ENCODE measurements at places on chromosomes 4 and X. TPM values are rescaled to one million over a fixed set of nuclear protein-coding genes. Genes with fewer than 3 reads are reported as not detected.

GRCh38 chrX:314781-315595, 3.6 kb downstream of the GTPBP6 start:
- no peak for DNase-seq

- peak; percentile 26 for DNase-seq
Observed at GRCh38 chr4:152458801-152459302, 77.0 kb downstream of the FBXW7 start.

Gene RBM41
- 12.8 TPM for total RNA-seq

DNA sequence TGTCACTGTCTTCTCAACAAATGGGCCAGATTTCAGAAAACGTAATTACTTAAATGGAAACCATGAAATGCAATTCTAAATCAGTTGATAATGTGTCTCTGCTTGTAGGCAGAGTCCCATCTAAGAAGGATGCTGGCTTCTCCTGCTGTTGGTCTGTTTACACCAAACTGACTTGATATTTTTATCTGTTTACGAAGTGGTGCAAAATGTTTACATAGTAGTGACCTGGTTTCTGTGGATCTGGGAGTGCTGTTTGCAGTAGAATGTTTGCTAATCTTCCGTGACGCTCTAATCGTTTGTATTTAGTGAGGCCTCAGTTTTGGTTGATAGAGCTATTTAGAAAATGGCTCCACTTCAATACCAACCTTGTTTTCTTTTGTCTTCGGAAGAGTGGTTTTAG, 213.5 kb downstream of the VEGFC start:
- no peak for DNase-seq

Gene RAB33A
- 21.2 TPM for total RNA-seq

GRCh38 chrX:10172877-10173276, 16.1 kb downstream of the CLCN4 start:
- DNase-seq, result no peak

Gene REELD1
- 0.08 TPM for total RNA-seq

DNA sequence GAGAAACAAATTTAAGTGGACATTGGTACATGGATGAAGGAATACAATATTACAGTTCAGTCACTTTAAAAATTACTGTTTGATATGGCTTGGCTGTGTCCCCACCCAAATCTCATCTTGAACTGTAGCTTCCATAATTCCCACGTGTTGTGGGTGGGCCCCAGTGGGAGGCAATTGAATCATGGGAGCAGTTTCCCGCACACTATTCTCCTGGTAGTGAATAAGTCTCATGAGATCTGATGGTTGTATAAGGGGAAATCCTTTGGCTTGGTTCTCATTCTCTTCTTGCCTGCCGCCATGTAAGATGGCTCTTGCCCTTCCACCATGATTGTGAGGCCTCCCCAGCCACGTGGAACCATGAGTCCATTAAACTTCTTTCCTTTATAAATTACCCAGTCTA, 804.2 kb upstream of the FRG1 start:
- no peak for DNase-seq

DNA sequence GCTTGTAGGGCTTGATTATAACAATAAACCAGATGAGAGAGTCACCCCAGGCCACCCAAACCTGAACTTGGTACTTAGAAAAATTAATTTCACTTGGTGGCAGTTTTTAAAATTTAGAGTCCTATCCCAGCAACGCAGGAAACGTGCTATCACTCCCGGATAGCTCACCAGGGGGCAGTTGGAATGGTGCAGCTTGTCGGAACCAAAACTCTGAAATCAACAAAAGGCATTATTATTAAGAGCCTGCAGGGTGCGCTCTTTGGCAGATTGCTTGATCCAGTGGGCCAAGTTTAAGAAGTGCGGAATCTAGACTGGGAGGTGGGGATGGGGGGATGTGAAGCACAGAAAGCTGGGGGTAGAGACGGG, 2.4 kb downstream of the FRAS1 start:
- DNase-seq, result peak; percentile 23

GRCh38 chrX:13638826-13639225, 14.1 kb upstream of the TCEANC start:
- no peak for DNase-seq

Gene MAGEA11
- total RNA-seq, result not detected

Gene NR0B1
- total RNA-seq, result not detected

DNA sequence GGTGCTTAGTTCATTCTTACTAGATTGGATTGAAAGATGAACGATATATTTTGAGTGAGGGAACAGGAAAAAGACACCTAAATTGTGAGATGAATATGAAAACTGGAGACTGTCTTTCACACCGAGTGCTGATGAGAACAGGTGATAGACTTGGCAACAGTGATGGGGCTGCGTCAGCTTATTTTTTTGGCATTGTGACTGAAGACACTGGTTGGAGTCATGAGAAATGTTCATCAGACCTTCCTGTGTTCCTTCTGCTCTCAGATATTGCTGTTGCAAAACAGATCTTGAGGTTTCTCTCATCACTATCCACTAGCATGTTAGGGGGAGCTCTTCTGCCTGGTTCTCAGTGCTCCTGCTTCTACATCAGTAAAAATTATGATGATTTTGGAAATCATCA, 124.2 kb upstream of the KCNIP4 start:
- DNase-seq, result no peak

Gene PDCL2
- total RNA-seq, result not detected

- no peak for DNase-seq
Observed at GRCh38 chr4:66572949-66573348, 902.7 kb upstream of the EPHA5 start.

GRCh38 chr4:2836391-2836859, 7.2 kb upstream of the ADD1 start:
- no peak for DNase-seq

- no peak for DNase-seq
Observed at GRCh38 chrX:148047200-148047599, 66.1 kb downstream of the FMR1NB start.

GRCh38 chrX:30920271-30920670, 31.2 kb upstream of the TAB3 start:
- DNase-seq, result no peak

Data from activated CD4-positive, alpha-beta T cell treated with anti-CD3 and anti-CD28 coated beads, Interleukin-2, amount 10 ng/mL, durations not matched to agents 7 days and 5 days (primary cell).